Stimulated activated CD4-positive, alpha-beta T cell treated with anti-CD3 and anti-CD28 coated beads, Interleukin-12 subunit alpha, Interleukin-12 subunit beta, amount 100 ng/mL, for 48 hours (primary cell): ENCODE measurements at places on chromosomes 2 and 18.

DNA sequence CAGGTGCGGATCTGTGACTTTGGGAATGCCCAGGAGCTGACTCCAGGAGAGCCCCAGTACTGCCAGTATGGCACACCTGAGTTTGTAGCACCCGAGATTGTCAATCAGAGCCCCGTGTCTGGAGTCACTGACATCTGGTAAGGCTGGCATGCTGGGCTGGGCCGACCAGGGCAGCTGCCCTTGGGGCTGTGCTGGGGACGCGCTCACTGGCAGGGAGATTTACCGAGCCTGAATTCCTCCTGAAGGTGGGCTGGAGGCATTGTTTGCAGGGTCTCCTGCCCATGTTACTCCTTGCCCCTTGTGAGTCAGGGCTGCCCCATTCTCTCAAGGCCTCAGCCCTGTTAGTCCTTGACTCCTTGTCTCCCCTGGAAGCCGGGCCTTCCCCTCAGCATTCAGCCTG, 18.7 kb upstream of the GMPPA start:
- no peak for DNase-seq

DNA sequence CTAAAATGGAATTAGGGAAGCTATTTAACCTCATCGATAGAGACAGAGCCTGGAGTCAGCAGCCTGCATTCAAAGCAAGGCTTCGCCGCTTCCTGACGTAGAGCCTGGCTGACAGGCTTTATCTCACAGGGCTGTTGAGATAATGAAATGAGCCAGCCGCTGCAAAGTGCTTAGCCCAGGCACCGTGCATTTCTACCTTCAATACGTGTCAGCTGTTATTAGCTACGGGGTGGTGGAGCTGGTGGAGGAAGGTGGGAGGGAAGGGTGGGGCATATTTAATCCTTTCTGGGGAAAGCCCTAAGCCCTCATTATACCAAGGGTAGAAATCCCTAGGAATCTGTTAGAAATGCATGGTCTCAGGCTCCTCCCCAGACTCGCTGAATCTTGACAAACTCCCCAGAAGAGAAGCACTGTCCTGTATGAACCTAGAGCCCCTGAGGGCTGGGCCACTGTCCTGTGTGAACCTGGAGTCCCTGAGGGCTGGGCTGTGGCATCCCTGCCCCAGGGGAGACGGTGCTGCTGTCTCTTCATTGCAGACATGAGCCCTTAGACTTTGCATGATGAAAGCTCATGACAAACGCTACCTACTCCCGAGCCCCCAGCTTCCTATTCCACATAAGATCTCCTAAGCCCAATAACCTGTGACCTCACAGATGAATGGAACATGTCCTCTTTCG, 72.4 kb downstream of the ALPK2 start:
- no peak for DNase-seq

GRCh38 chr2:102597788-102598187, 21.6 kb upstream of the SLC9A2 start:
- no peak for DNase-seq

DNA sequence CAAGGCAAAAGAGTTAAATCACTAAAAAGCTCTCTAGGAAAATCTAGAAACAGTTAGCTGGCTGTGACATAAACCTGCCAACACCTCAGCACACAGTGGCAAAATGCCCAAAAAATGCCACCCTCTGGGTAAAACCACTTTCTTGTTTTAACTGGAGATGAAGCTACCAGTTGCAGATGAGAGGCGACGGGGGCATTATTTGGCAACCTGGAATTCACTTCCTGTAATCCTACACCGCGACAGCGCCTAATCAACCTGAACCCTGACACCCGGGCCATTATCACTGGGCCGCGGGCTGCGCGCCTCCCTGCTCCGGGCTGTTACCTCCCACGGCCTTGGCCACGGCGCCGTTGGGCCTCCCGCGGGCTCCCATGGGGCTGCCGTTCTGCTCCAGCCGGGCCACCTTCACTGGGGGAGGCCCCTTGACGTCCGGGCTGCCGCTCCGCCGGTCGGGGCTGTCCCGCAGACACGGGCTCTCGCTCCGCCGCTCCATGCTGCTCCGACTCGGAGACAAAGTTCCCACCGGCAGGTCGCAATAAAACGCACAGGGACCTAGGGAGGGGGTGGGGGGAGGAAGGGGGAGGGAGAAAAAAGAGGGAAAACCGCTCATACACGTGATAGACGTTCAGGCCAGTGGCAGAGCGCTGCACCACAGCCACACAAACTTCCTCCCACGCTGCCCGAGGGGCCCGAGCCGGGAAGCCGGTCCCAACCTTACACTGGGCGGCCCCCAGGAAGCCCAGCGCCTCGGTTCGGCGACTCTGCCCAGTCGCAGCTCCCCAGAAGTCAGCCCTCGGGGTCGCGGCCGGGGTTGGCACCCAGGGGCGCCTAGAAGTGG, 2.0 kb downstream of the SATB2 start:
- no peak for DNase-seq

GRCh38 chr2:236938126-236938525, 147.6 kb upstream of the COPS8 start:
- no peak for DNase-seq
